ENCODE measurements at places on chromosomes 2 and 18. TPM values are rescaled to one million over a fixed set of nuclear protein-coding genes. Genes with fewer than 3 reads are reported as not detected.

The SLC30A3 gene
- total RNA-seq, result not detected

The TCF4 gene
- total RNA-seq, result 215 TPM

The PIEZO2 gene
- total RNA-seq, result 49.3 TPM

The REEP1 gene
- not detected for total RNA-seq

All from hair follicle dermal papilla cell (primary cell).